ENCODE measurements at places on chromosomes 1 and 21. TPM values are rescaled to one million over a fixed set of nuclear protein-coding genes. Genes with fewer than 3 reads are reported as not detected.

GRHL3 gene
- 140 TPM for total RNA-seq

OR2T8 gene
- not detected for total RNA-seq

CA6 gene
- total RNA-seq = not detected

TNNT2 gene
- 1.4 TPM for total RNA-seq

KRTAP27-1 gene
- total RNA-seq = not detected

SPRR2F gene
- not detected for total RNA-seq

DNA sequence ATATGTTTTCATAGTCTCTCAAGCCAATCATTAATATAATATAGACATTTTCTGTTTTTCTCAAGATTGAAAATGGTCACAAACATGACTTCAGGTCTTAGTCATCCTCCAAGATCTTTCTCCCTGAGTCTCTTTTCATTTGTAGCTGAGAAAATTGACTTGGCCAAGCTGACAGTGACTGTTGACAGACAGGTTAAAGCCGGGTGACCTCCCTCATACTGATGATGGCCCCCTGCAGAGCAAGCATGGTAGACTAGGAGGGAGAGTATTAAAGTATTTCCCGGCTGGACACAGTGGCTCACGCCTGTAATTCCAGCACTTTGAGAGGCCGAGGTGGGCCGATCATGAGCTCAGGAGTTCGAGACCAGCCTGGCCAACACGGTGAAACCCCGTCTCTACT lies 6.8 kb upstream of the KIAA1614 start:
- no peak for DNase-seq

- no peak for DNase-seq
Measured at GRCh38 chr1:61426885-61427284, 298.1 kb downstream of the TM2D1 start.

DNA sequence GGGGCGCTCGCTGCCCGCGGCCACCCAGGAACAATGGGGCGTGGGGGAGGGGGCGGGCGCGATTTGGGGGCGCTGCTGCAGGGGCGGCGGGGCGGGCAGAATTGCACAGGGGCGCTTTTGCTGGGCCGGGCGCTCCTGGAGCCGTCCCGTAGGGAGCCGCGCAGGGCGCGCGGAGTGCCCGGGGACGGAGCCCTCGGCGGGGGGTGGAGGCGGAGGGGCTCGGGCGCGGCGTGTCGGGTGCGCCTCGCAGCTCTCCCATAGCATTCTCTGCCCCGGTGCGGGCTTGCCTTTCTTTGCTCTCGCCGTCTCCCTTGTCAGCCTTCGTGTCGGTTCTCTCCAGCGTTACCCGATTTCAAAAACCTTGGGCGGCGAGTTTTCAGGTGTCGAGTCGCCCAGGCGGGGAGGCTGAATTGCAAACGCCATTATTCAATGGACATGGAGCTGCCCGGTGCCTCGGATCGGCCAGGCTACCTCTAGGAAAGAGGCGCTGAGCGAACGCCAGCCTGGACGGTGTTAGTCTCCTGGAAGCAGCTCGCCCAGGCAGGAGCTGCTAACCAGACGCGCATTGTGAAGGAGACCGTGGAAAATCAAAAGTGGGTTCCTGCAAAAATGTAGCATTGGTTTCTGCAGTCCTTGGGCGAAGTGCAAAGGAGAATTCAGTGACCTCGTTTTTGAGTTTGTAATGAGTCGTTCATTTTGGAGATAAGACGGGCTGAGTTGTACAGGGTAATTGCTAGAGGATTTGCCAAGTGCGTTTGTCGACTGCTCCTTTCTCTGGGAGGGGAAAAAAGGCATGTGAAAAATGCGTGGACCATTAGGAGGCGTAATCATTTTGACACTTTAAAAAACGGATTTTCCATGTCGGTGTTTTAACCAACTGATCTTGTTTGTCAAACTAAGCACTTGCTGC lies 626 bp downstream of the CXADR start:
- no peak for DNase-seq

GRCh38 chr1:174766727-174767126 lies 233.0 kb upstream of the CACYBP start:
- no peak for DNase-seq

DNA sequence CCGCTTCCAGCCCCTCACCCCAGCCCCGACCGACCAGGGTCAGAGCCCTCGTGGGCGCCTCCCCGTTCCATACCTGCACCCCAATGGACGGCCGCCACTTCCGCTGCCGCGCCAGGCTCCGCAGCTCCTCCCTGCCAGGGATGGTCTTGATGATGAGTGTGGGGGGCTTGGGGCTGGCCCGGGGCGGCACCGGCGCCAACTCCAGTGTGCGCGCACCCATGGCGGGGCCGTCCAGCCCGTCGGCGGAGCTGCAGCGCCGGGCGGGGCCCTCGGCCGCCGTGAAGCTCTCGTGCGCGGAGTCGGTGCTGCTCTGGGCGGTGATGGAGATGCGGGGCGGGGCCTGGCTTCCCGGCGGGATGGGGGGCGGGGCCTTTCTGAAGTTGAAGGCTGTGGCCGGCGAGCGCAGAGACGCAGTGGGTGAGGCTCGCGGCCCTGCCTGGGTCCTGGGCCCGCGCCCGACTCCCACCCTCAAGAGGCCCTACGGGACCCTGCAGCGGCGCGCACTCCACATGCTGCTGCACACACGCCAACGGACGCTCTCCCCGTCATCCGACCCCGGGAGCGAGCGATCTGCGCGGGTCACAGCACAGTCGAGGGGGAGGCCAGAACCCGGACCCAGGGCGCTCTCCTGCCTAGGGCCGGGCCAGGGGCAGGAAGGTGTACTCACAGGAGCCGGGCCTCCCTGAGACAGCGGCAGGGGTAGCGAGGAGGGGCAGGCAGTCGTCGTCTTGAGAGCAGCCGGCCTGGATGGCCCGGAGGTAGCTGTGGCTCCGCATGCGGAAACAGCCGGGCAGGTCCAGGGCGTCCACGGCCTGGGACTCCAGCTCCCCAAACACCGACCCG lies 26.1 kb upstream of the SMIM12 start:
- peak; percentile 48 for DNase-seq

GRCh38 chr1:36625935-36626310 lies 143.2 kb upstream of the CSF3R start:
- DNase-seq = no peak

DNA sequence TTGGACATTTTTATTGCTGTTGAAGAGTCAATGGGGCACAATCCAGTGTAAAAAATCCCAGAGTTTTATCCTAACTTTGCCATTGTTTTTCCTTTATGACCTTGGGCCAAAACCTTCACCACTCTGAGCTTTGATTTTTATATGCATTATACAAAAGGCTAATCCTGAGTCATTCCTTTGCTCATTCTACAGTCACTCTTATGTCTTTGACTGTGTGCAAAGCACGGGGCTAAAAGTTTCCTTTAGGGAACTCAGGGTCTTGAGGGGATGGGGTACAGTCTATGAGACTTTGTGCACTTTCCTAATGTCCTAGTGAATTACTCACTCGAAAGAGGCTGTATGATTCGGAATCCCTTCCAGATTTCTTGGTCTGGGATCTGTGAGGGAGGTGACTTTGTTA lies 543.2 kb upstream of the CAMK1G start:
- DNase-seq = no peak

DNA sequence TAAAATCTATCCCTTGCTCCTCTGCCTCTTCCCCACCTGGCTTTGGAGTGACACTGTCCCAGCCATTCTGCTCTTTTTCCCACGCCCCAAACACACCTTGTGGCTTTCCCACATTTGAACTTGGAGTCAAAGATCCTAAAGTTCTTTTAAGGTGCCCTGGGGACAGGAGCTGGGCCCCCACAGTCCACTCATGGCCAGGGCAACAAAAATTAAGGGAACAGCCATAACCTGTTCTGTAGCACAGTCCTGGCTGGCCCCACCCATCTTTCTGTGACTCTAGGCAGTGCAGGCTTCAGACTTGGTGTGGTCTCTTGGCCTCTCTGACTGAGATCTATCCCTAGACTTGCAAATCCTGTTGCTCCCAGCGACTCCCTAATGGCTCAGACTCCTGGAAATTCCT lies 143.0 kb upstream of the MAGI3 start:
- DNase-seq = no peak

- no peak for DNase-seq
Measured at GRCh38 chr21:34819357-34819999, 150.7 kb downstream of the CLIC6 start.

GRCh38 chr1:83997631-83998030 lies 1.3 kb downstream of the TTLL7 start:
- no peak for DNase-seq
